ENCODE measurements at places on chromosomes 11 and 22.

- no peak for DNase-seq
Measured at GRCh38 chr11:43447151-43447550, 88.4 kb downstream of the TTC17 start.

DNA sequence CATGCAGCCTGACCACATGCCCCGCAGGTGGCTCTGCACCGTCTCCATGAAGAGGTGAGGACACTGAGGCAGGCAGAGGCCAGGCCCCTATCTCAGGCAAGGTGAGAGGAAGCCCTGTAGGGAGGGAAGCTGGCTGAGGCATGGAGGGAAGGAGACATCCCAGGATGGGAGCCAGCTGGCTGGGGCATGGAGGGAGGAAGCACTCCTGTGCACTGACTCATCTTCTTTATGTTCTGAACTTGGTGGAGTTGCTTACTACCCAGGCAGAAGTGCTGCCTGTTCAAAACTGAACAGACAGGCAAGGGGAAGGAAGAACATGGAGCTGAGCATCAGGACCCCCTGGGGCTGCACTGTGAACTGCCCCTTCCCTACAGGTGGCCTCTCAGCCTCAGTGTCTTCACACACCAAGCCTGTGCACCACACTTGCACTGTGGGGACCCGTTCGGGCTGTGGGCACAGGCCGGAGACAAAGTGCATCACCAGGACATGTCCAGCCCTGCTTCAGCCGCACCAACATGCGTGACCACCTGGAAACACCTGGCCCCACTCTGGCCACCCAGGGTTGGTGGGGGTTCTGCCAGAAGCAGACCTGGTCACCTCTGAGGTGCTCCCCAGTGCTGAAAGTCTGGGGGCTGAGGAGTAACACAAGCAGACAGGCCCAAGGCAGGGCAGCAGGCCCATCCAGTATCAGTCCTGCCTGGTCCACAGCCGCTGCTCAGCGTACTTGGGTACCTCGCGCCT lies 55.5 kb downstream of the DGCR2 start:
- DNase-seq = no peak

- DNase-seq = no peak
Measured at GRCh38 chr22:17267661-17268330, 48.6 kb upstream of the ADA2 start.

DNA sequence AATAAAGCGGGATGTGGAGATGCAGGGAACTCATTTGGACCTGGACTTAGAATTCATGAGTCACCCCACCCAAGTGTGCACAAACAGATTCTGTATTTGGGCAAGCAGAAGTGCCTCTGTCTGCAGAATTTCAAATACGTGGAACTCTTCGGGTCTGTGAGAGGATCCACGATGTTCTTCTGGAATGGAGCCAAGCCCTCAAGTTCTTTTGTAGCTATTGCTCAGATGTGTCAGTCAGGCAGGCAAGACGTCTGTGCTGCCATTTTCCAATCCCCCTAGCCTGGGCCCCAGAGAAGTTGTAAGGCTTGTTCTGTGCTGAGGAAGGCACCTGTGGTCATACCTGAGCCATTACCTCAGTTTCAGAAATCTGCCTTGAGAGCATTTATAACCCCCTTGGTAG lies 132.8 kb upstream of the RASSF10 start:
- DNase-seq = no peak

- no peak for DNase-seq
Measured at GRCh38 chr11:7154881-7155361, 66.1 kb downstream of the RBMXL2 start.

DNA sequence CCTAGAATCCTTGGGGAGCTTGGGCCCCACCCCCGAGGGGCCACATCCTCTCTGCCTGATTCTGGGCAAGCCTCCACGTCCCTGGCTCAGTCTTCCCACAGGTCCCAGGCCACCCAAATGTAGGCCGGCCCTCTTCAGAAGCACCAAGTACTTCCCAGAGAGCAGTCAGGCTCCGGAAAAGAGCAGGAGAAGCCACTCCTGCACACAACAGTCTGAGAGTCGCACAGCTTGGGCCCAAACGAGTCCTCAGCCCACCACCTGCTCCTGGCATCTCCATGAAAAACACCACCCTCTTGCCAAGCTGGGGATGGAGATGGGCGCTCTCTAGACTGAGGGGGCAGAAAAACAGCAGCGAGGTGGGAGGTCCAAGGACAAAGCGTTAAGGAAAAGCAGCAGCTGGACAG lies 15.4 kb downstream of the EHD1 start:
- DNase-seq = no peak

GRCh38 chr22:28772633-28773460 lies at the start of gene CCDC117:
Gene CCDC117 (plus strand): TSS chr22:28772695. CDS start chr22:28772850, 155 bp downstream.
- DNase-seq = peak; percentile 96

- DNase-seq = no peak
Measured at GRCh38 chr11:23010790-23011335, 150.6 kb upstream of the CCDC179 start.

DNA sequence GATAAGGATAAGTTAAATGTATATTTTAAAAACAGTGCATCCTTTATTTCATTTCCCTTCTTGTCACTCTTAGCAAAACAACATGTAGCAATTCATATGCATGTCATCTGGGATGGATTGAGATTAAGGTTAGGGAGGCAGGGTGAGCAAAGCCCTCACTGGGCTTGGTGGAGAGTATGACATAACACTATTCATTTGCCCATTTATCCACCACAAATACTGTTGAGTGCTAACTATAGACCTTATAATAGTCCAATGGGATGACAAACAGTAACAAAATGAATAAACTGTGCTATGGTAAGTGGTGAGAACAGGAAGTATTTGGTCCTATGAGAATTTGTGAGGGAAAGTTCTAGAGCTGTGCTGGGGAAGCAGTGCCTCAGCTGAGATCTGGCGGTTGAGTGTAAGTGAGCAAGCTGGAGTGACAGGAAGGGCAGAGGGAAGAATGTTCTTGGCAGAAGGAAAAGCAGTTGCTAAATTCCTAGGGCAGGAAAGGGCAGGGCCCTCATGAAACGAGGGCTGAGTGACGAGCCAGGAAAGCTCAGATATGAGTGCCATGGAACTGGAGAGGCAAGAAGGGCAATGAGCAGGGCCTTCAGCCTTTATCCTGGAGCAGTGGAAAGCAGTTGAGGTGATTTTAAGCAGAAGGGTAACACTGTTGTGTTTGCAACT lies 6.7 kb downstream of the HSD17B12 start:
- no peak for DNase-seq

- DNase-seq = no peak
Measured at GRCh38 chr11:74641289-74641688, 48.9 kb downstream of the POLD3 start.

DNA sequence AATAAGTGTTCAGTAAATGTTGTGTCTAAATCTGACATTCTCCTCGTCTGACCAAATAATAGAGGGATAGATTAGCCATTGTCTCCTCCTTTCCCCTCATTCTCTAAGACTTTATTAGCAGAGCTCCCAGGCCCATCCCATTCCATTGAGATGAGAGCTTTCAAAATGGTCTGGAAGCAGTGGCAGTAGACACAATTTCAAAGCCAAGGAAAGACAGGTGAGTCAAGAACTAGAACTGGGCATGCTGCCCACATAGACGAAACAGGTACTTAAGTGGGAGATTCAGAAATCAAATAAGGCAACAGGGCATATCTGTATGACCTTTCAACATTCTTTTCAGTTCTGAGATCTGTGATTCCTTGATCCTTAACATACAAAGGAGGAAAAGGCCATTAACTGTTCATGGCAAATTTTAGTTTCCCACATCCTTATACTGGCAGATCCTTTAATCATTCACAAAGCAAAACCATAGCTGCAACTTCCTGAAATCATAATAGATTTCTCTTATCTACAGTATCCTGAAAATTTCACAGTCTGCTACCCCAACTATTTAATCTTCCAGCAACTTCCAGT lies 96.6 kb upstream of the KCNA4 start:
- DNase-seq = no peak

DNA sequence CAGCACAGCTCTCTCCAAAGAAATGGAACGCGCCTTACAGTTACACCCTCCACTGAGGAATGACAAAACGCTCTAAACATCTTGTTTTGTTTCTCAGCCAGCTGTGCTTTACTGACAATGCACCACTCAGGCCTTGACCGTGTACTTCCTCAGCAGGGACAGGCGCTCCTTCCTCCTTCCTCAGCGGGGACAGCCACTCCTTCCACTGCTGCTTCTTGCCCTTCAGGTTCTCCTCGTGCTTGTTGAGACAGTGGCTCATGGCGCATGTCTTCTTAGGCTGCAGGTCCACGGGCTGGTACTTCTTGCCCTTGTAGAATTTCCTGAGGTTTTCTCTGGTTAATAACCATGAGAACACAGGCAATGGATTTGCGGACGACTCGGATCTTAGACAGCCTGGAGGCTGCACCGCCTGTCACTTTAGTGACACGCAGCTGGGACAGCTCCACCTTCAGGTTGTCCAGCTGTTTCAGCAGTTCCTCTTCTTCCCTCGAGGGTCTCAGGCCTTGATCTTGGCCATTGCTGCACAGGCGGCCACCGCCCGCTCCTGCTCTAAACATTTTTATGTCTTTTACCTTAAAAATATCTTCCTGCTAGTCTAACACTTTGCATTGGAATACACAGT lies 613.8 kb downstream of the BRD1 start:
- no peak for DNase-seq

DNA sequence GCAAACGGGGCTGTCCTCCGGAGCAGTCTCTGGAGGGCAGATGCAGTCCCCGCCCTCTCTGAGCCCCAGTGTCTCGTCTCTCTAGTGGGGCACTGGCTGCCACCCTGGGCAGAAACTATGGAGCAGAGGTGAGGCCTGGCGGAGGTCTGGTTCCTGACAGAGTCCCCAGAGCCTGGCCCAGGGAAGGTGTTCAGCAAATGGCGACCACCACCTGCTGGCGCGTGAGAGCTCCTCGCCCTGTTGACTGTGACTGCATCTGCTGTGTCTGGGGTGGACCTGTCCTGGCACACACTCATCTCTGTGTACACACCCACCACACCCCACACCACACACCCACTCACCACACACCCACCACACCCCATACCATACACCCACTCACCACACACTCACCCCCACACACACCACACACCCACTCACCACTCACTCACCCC lies 18.3 kb upstream of the TTLL12 start:
- no peak for DNase-seq

GRCh38 chr22:42887120-42887519 lies 30.0 kb upstream of the ARFGAP3 start:
- DNase-seq = no peak

- no peak for DNase-seq
Measured at GRCh38 chr22:19036523-19037273, 85.5 kb downstream of the DGCR2 start.

DNA sequence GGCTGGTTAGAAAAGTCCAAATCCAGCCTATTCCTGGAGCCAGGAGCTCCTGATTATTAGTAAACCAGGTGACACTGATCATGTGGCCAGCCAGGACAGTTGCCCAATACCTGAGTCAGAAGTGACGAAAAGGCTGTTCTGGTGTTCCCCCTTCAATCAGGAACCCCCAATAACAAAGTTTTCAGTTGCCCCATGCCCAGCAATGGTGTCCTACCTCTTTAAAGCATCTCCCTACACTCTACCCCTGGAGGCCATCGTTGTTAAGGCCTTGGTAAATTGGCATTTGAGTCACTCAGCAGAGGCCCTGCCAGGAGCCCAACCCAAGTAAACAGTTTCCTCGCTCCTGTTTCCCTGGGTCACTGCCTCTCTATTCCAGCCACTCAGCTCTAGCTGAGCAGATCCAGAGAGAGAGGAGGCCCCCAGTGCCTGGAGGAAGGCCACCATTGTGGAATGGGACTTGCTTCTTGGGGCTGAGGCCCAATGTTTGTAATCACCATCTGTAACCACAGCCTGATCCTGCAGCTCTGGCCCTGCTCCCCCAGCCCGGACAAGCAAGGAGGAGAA lies 25.0 kb downstream of the ARHGAP1 start:
- no peak for DNase-seq

GRCh38 chr11:133697603-133698180 lies 147.6 kb downstream of the SPATA19 start:
- DNase-seq = no peak

DNA sequence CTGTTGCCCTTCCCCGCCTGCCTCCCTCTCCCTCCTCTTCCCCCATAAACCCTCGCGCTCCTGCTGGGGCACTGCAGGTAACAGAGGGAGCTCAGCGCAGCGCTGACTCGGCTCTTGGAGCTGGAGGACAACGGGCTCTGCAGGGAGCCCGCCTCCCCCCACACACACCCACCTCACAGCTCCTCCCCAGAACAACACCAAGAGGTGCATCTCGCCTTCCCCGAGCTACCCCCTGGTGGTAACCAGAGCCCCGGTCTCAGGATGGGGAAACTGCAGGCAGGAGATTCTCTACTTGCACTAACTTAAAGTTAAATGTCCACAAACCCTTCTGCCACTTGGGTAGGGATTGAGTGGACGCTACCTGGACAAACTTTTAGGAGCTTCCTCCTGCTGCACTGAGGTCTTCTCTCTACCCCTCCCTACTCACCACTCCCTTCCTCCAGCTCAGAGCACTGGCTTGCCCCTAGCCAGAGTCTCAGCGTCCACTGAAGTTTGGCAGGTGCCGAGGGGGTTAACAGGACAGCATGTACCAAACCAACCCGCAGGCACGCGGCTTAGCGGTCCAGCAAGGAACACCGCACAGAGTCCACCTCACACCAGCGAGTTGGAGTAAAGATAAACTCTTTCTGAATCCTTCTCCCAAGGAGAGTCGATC lies 4.0 kb upstream of the SCN4B start:
- DNase-seq = peak; percentile 22

- no peak for DNase-seq
Measured at GRCh38 chr11:104795501-104796213, 102.6 kb downstream of the CASP12 start.

DNA sequence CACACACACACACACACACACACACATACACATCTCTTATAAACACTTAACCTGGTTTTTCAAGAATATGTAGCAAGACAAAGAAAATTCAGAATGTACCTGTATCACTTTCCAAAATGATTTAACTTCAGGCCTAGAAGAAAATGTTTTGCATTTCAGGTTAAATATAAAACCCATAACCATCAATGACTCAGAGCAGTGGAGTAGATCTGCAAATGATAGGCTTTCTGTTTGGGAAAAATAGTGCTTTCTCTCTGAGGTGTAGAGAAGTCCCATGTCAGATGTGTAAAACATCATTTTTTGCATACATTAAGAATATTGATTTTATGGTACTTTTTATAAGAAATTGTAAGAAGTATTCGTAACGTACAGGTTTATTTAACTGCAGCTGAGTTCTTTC lies 116.9 kb downstream of the STK33 start:
- no peak for DNase-seq

GRCh38 chr11:86201371-86201884 lies 43.1 kb upstream of the EED start:
- DNase-seq = no peak

- no peak for DNase-seq
Measured at GRCh38 chr11:2462986-2463765, 18.4 kb downstream of the KCNQ1 start.

- no peak for DNase-seq
Measured at GRCh38 chr11:124737638-124738305, 2.0 kb upstream of the NRGN start.

Measured in HEK293T (cell line).